ENCODE measurements at places on chromosomes 16 and 17.

DNA sequence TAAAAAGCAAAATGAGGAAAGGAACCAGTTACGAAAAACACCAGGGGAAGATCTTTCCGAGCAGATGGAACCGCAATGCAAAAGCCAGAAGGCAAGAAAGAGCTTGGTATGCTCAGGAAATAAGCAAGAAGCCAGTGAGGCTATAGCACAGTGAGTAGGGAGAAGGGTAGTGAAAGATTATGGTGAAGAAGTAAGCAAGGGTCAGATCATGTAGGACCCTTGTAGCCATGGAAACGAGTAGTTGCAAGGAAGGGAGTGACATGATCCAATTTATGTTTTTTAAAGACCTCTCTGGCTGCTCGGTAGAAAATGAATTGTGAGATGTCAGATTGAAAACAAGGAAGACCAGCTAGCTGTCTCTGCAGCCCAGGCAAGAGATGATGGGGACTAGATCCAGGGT, 143.3 kb downstream of the USP31 start:
- no peak for DNase-seq

GRCh38 chr17:40170325-40170724, 6.9 kb upstream of the RAPGEFL1 start:
- DNase-seq = no peak

DNA sequence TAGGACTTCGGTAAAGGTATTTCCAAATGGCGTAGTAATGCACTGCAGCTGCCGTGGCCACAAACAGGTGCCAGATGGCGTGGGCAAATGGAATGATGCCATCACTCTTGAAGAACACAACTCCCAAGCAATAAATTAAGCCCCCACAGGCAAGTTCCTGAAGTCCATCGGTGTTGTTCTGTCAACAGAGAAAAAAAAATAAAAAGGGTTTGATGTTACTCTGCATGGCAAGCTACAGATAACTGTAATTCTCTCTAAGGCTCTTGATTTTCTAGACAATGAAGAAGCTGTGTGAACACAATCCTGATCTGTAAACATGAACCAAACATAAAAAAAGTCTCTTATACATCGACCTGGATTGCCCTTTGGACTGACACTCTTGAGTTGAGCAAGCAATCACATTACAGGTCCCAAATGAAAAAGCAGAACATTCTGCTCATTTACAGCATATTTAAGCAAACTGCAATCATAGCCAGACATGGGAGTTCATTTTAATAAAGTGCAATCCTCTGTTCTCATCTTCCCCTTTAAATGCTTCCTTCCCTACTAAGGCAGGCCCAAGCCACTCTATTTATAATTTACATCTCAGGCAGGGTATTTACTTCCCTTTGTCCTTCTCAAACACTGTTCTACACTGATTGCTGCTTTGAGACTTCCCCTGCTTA, 27.1 kb downstream of the MMD start:
- no peak for DNase-seq

GRCh38 chr17:42894283-42895184, 6.1 kb upstream of the G6PC1 start:
- DNase-seq = no peak

- DNase-seq = no peak
Observed at GRCh38 chr16:56357241-56357764, 68.0 kb downstream of the AMFR start.

- DNase-seq = no peak
Observed at GRCh38 chr17:69605571-69605970, 191.1 kb downstream of the MAP2K6 start.

- no peak for DNase-seq
Observed at GRCh38 chr16:2897110-2897509, 14.1 kb downstream of the FLYWCH2 start.

- DNase-seq = no peak
Observed at GRCh38 chr17:17732892-17733670, 51.8 kb downstream of the RAI1 start.

- no peak for DNase-seq
Observed at GRCh38 chr16:4390266-4391260, 18.9 kb downstream of the VASN start.

- DNase-seq = no peak
Observed at GRCh38 chr16:50652836-50653425, 28.2 kb downstream of the SNX20 start.

DNA sequence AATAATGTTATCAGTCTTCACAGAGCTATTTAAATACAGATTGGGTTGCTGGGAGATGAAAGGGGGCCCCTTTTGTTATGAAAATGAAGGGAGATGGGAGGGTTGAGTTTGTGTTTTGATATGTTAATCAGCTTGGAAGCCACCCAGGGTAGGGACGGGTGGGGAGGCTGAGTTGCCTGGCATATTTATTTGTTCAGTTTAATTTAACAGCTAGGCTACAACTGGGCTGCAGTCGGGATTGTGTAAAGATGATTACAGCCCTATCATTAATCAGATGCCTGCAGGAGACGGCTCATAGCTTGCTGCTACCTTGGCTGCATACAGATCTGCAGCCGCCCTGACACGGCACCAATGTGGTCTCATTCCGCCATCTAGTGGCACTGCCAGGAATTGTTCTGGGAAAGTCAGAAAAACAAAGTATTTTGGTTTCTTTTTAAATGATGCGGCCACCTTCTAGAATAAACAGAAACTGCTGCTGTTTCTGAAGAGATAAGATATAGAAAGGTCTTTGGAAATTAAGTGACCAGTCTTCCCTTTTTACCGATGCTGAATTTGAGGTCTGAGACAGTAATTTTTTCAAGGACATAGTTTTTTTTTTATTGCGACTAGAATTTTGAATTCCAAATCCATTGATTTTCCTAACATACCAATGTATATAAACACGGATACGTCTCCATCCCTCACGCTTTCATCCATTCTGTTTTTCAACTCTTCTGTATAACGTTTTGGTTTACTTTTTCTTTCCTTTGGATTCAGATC, 458.0 kb upstream of the ASIC2 start:
- DNase-seq = peak; percentile 59

DNA sequence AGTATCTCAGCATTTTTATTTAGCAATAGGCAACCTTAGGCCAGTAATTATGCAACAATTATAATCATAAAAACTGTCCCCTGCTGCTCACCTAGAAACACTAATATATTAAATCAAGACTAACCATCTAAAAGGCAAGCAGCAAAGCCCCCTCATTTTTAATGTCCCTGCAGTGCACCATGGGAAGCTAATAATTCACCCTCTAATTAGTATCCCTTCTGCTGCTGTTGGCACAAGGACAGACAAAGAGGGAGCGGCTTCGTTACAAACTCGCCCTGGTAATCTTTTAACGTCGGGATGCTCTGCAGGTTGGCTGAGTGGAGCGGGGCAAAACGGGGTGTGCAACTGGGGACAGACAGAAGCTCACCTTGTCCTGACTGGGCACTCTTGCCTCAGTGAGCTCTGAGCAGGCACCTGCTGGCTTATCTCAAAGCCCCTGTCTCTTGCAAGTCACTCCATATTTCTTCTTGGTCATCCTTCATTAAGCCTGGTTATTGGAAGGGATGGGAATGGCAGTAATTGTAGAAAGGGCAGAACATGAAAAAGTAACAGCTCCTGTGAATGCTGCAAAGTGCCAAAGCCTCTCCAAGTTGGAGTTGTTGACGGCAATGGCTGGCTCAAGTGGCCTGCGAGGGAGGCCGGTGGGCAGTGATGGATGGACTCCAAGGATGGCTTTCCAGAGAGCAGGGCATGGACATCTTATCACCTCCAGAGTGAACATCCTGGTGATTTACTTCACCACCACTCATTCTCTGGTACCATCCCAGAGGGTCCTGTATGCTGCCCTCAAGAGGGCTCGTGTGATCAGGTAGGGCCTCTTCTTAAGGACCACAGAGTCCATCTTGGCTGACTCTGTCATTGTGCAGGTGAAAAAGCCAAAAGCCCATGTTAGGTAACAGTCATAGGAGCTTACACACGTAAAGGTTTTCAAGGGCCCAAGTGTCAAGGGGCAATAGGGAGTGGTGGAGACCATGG, 219.6 kb upstream of the N4BP1 start:
- no peak for DNase-seq

GRCh38 chr17:75950855-75951554, 10.2 kb upstream of the FBF1 start:
- no peak for DNase-seq

DNA sequence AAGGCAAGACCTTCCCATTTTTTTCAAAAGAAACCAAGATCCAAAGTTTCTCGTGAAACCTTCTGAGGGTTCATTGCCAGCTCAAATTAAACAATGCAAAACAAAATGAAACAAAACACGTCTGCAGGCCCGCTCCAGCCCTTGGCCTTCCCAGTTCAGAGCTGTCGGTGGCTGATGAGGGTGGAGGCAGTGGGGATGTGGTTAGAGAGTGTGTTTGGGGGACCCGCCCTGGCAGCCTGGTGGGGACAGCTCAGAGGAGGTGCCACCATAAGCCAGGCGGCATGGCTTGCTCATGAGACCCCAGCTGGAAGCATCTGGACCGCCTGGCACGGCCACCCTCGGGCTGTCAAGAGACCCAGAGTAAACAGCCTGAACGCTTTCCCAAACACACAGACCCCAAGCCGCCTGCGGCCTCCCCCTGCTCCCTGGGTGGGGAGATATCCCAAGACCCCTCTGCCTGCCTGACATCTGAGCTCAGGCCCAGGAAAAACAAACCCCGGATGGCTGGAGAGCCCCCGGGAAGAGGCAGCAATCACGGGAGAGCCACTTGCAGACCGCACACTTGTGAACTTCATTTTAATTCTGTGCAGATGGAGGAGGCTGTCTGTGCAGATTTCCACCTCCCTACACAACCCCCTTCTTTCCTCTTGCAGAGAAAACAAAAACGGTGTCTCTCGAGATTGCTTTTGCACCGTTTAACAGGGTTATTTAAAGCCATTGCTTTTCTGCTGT, 35.4 kb upstream of the LITAF start:
- DNase-seq = peak; percentile 35

DNA sequence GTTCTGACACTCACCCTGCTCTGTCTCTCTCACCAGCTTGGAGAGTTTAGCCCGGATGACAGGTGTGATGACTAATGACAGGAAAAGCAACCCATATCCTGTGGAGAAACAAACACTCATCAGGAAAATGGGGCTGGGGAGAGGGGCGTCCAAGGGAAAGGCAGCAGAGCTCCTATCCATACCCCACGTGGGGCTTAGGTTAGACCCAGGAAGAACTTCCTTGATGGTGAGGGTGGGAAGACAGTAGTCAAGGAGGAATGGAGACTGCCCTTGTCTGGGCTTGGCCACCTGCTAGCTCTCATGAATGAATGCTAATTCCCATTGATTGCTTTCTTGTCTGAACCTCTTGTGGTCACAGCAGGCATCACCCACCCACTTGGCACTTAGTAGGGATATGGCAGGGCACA, 3.8 kb downstream of the SLC46A1 start:
- DNase-seq = no peak

- no peak for DNase-seq
Observed at GRCh38 chr17:78057113-78057740, 71.3 kb downstream of the TMC6 start.

GRCh38 chr16:23348579-23349469, 46.7 kb downstream of the SCNN1B start:
- DNase-seq = no peak

DNA sequence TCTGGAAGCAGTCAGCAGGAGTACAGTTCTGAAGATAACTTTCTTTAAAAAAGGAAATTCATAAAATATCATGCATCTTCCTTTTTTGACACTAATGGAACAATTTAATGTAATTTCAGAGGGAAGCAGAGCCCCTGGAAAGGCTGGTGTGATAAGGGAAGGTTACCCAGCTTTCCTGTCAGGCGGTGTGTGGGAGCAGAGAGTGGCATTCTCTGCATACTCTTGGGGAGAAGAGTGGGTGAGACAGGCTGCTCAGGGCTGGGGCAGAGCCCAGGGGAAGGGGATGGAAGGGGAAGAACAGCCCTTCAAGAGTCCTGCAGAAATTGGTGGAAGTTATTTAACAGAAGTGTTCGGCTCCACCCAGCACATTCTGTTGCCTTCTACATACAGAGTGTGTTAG, 84.7 kb downstream of the PRKCB start:
- DNase-seq = no peak

DNA sequence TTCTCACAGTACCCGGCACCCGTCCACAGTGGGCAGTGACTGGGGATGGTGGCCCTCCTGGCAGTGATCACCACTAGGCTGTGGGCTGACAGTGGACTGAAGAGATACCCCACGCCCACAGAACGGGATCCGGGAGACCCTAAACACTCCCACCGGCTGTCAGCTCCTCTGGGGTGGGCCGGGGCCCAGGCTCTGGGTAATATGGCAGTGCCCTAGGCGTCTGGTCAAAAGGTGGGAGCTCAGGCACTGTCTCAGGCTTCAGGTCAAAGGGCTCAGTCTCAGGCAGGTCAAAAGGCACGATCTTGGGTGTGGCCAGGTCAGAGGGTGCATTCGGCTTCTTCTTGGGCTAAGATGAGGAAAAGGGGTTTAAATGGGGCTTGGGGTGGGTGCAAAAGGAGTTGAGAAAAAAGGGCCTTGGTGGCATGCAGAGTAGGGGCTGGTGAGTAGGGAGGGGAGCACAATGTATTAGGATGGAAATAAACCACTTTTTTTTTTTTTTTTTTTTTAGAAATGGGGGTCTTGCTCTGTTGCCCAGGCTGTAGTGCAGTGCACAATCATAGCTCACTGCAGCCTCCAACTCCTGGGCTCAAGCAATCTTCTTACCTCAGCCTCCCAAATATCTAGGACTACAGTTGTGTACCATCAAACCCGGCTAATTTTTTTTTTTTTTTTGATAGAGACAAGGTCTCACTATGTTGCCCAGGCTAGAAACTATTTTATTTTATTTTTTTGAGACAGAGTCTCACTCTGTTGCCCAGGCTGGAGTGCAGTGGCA, 11.0 kb downstream of the CAVIN1 start:
- no peak for DNase-seq

- DNase-seq = no peak
Observed at GRCh38 chr16:19219836-19220235, 51.8 kb downstream of the SYT17 start.

DNA sequence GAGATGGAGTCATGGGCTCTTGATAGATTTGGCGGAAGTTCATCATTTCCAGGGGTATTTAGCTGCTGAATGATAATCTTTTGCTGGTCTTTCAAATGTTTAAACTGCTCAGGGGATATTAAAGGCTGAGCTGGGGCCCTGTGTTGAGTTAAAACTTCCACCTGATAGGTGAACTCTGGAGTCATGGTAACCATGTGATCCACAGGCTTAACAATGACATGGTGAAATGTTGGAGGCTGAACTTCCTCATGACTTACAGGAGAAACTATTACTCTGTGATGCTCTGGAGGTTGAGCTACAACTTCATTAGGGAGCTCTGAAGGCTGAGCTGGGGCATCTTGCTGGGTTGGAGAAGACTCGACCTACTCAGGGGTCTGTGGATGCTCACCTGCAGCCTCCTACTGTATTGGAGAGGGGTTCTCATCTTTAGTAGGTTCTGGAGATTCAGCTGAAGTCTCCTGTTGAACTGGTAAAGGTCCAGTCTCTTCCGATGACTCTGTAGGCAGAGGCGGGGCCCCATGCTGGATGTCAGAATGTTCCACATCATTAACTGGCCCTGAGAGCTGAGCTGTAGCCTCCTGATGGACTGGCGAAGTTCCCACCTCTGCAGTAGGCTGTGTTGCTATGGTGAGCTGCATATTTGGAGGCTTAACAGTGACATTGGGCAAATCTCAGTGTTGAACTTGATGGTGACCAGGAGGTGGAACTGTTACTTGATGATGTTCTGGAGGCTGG, 24.2 kb downstream of the RDM1 start:
- DNase-seq = no peak

Data from stimulated activated CD4-positive, alpha-beta T cell treated with anti-CD3 and anti-CD28 coated beads, Interleukin-1b, Interleukin-23, amount 100 ng/mL, for 48 hours (primary cell).